Activated T-cell treated with anti-CD3 and anti-CD28 coated beads, Interleukin-2, amount 50 U/mL, for 48 hours (primary cell): ENCODE measurements at places on chromosomes 11 and 22.

GRCh38 chr22:32482708-32483107 is 8.1 kb downstream of the FBXO7 start:
- DNase-seq: peak; percentile 35

DNA sequence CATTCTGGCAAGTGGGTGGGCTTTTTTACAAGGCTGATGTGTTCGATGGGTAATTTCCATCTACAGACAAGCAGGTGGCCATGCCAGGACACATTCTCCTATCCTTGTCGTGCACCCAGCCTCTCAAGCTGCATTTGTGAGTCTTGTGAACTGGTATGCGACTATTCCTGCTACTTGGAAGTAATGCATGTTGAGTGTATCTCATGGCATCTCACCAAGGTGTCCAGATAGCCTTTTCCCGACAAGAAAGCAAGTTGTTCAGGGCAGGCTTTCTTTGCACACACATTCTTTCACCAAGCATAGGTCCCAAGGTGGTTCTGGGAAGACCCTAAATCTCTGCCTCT is 18.8 kb upstream of the SYT13 start:
- DNase-seq: no peak

- no peak for DNase-seq
Observed at GRCh38 chr11:132898676-132899075, 633.6 kb downstream of the OPCML start.

GRCh38 chr11:65849366-65849765 is 8.6 kb downstream of the CFL1 start:
- DNase-seq: no peak

DNA sequence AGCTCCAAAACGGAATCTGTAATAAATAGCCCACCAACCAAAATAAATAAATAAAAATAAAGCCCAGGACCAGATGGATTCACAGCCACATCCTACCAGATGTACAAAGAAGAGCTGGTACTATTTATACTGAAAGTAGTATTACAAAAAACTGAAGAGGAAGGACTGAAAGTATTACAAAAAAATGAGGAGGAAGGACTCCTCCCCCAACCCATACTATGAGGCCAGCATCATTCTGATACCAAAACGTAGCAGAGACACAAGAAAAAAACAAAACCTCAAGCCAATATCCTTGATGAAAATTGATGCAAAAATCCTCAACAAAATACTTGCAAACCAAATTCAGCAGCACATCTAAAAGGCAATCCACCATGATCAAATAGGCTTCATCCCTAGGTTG is 65.4 kb downstream of the CYP2R1 start:
- DNase-seq: no peak

DNA sequence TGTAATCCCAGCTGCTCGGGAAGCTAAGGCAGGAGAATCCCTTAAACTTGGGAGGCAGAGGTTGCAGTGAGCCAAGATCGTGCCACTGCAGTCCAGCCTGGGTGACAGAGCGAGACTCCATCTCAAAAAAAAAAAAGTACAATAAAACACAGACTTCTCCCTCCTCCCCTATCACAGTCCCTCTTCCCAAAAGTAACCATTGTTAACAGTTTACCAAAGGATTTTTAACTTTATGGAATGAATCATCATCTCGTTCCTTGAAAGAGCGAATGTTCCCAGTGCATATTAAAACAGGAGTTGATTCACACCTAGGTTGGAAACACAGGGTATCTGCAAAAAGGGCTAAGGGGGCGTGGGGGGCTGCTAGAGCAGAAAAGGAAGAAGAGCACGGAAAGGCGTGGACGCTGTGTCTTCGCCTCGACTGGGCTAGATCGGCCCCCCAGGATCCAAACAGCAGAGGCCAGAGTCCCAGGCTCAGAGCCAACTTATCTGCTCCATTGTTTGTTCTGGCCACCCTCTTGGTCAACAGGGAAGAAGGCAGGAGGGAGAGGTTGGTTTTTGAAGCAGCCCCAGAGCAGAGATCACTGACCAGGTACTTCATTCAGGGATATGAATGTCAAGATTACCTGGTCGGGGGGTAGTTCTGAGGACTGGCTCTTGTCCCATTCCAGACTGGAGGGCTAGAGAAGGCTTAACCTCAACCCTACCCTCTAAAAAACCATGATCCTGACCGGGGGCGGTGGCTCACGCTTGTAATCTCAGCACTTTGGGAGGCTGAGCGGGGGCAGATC is 2.1 kb upstream of the AHNAK start:
- no peak for DNase-seq

GRCh38 chr11:57547854-57548377 is 10.5 kb downstream of the SMTNL1 start:
- no peak for DNase-seq

GRCh38 chr11:12749442-12749841 is 75.2 kb downstream of the TEAD1 start:
- DNase-seq: no peak

GRCh38 chr22:19884954-19885751 is 30.5 kb upstream of the GNB1L start:
- no peak for DNase-seq

DNA sequence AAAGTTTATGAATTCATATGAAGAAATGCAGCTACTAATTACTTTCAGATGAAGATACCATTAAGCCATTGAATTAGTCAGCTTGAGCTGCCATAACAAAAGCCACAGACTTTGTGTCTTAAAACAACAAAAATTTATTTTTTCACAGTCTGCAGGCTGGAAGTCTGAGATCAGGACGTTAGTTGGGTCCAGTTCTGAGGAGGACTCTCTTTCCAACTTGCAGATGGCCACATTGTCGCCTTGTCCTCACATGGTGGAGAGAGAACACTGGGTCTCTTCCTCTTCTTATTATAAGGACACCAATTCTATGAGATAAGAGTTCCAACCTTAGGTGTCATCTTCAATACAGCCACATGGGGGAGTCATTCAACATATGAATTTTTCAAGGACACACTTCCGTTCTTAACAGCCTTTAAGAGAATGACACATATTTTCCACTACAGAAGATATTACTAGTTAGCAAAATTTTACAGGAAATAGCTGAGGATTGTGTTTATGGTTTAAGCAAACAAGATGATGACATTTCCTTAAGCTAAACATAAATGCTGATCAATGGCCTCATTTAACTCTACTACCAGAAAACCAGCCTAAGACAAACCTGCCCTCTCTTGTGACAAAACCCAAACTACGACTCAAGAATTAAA is 56.0 kb downstream of the DCUN1D5 start:
- DNase-seq: peak; percentile 27

DNA sequence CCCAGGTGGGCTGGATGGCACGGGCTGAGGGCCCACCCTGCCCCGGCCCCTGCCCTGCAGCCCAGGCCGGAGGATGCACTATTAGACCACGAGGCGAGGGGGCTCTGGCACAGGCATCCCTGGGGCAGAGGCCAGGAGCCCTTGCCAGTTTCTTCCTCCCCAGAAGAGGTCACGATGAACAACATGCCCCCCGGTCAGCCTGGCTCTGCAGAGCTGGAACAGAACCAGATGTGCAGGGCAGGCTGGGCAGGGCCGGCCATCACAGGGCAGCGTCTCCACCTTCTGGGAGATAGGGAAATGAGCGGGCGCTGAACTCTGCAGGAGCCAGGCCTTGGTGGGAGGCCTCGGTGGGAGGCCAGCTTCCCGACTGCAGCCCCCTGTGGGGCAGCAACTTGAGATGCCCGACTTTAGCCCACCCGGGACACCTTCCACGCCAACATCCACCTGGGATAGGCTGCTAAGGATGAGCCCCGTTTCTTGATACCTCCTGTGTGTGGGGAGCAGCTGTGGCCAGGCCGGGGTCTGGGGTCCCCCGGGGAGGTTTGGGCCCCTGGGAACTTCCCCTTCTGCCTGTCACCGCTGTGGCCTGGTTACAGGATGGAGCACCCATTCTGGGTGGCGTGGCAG is 21.8 kb upstream of the GNB1L start:
- no peak for DNase-seq

DNA sequence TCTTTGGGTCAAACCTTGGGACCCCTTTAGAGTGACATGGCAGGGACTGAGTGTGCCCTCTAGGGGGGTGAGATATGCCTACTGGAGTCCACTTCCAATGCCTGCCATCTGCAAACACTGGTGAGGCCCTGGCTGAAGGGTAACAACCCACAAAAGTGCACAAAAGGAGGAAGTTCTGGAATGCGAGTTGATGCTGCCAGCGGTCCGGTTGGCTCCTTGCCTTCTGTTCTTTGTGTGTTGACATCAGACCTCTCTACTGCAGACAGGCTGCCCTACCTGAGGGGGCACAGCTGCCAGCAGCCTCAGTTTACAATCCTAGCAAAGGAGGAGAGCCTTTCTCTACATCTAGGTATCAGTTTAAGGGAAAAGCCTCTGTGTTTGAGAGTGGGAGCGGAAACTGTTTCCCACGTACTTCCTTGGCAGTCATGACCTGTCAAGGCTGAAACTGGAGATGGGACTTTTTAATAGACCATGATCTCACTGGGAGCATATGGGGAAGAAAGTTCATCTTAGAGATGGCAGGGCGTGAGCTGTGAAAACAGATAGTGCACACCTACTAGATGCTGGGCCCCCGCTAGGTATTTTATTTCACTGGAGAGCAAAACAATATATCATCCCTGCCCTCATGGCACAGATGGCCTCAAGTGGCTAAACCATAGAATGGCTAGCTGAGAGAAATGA is 27.2 kb downstream of the BMAL1 start:
- DNase-seq: no peak

GRCh38 chr22:32205974-32206773 is 1.3 kb upstream of the RFPL2 start:
- no peak for DNase-seq

DNA sequence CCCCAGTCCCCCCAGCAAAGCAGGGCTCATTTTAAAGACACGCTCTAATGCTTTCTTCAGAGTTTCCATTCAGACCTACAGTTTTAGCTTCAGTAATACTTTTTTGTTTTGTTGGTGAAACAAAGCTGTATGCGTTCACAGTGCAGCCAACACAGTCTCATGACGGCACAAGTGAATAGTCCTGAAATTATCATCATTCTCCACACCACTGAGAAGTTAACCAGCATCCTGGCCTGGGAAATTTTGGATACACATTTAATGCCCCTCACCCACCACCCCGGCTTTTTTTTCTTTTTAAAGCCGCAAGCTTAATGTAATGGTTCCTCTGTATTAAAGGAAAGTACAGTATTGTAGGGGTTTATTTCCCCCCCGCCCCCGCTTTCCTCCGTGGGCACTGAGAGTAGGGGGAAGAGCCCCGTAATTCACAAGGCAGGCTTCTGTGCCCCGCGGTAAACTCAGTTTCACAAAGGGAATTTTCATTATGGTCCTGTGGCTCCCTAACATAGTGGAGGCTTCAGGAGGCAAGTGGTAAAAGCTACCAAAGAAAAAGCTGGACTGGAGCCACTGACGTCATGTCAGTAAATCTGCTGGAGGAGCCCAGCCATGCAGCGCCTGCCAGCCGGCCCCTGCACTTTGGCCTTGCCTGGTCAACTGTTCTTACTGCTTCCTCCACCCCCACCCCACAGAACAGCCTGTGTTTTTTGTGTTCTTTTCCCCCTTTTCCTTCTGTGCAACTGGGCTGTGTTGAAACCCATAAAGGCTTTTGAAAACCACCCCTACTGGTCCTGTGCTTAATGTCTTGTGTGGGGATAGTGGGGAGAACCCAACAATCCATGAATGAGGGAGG is 18.2 kb downstream of the TEAD1 start:
- DNase-seq: no peak

DNA sequence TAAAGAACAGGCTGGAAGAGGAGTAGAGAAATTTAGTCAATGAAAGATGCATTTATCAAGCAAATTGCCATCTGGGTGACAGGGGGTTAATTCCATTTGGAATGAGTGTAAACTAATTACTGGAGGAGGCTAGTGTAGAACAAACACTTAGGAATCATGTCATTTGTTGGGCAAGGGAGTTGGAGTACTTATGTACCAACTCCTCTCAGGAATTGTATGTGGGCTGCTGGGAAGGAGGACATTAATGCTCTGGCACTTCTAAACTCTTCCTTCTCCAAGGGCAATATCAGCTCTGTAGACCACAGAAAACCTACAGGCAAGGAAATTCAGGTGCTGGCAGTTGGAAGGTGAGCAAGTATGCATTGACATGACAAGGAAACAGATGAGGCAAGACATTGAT is 141.0 kb downstream of the MSANTD4 start:
- DNase-seq: no peak

DNA sequence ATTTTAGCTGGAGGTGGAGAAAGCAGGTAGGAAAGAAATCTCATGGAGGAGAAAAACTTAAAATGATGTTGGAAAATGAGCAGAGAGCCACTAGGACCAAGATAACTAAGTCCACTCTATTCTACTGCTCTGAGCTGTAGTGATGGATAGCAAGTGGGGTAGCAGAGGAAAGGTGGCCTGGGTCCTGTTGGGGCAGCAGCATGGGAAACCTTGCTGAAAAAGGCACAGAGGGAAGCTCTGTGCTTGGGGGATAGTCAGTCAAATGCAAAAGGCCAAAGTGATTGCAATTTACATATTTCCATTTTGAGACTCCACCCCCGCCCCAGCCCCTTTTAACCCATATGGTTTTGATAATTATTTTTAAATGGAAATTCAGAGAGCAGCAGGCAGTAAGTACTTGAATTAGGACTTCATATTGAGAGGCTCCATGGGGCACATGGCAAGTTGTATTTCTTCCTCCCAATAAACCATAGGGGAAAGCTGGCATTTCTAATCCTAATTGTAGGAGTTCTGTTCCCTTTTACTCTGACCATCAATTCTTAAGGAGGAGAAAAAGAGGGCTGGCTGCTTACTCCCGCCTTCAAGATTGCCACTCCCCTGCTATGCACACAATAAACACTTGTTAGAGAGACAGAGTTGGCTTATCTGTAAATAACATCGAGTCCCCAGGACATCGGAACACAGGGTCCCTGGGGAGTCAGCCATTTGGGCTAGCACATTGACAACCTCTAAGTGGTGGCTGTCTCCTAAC is 1341.5 kb upstream of the TENM4 start:
- no peak for DNase-seq

DNA sequence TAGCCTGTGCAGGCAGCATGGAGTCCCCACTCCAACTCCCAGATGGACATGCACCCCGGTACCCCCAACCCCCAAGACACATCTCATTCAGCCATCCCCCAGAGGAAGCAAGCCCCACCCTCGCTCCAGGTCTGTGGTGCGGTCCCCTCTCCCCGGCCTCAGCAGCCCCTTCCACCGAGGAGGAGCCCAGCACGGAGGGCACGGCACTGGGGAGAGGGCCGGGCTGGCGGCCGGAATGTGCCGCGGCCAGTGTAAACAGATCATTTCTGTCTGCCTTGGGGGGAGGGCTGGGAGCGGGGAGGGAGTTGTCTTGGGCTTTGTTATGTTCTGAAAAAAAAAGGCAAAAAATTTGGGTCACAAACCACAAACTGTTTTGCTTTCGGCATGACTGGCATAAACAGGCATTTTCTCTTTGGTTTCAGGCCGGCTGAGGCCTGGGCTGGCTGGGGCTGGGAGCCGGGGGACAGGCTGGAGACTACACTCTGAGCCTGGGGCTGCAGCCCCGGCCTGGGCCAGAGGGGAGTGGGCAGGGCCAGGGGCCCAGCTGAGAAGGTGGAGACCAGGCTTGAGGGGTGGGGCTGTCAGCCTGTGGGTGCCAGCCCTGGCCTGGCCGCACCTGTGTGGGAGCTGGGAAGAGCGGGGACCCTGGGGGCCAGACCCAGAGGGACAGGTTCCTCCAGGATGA is 16.8 kb downstream of the IGF2 start:
- no peak for DNase-seq
